ENCODE measurements at places on chromosomes 13 and 19.

DNA sequence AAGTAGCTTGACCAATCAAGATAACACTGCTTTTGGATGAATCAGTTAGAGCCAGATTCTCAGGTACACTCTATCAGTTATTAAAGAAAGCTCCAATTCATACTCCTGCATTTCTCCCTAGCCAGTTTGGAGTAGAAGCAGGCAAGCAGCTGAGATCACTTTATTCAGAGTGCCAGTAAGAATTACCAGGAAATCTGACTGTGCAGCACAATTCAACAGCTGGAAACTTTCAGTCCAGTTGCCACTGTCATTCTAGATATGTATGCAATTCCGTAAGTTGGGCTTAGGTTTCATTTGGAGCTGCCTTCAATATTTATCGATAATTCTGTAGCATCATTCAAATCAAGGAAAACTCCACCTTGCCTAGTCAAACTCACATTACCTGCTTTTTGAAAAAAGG, 2625.6 kb upstream of the PCDH20 start:
- no peak for DNase-seq

DNA sequence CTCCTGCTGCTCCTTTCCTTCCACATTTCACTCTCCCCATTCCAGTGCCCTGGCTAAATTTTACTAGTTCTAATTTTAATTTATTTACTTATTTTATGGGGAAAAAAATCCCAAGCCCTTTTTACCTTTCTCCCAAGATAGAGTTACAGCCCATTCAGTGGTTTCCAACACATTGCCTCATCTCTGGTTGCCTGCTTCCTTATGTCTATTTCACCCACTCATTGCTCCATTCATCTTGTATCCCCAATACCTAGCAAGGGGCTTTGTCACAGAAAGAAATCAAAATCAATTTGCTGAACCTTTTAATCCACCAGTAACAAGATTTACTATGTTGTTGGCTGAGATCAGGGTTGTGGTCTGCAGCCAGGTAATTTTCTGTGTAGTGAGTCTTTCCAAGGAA, 55.9 kb downstream of the LHFPL6 start:
- DNase-seq: no peak

DNA sequence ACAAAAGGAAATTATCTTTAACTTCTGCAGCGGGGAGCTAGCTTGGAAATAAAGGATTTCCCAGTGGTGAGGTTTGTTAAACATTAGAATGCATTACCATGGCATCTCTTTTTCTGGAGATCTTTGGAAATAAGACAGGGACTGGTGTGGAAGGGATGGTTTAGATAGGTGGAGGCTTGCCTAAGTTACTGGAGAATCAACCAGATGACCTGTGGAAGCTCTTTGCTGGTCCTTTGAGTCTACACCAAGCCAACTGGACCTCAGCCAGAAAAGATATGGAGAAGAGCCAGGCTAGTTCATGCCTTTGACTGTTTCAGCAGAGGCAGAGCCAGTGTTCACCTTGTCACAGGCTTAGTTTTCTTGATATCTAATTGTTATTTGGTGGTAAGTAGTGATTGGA, 134.7 kb downstream of the KCNRG start:
- DNase-seq: no peak

DNA sequence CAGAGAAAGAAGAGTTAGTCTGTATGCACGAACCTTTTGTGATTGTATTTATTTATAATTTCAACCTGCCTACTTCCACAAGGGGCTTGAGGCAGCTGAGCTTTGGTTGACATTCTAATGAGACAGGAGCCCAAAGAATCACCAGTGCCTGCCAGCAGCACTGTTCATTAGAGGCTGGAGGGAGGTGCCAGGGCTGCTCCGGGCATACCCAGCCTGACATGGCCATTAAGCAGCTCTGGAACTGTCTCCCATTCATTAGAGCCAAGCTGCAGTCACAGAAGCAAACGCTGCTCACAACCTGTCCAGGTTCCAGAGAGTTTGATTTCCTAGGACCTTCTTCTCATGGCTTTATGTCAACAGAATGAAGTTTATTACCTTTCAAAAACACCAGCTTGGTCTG, 425.5 kb downstream of the RFC3 start:
- DNase-seq: no peak

- no peak for DNase-seq
Observed at GRCh38 chr13:58617880-58618665, 986.5 kb downstream of the PCDH17 start.

GRCh38 chr13:78601124-78601873, 2.1 kb downstream of the POU4F1 start:
- DNase-seq: no peak

DNA sequence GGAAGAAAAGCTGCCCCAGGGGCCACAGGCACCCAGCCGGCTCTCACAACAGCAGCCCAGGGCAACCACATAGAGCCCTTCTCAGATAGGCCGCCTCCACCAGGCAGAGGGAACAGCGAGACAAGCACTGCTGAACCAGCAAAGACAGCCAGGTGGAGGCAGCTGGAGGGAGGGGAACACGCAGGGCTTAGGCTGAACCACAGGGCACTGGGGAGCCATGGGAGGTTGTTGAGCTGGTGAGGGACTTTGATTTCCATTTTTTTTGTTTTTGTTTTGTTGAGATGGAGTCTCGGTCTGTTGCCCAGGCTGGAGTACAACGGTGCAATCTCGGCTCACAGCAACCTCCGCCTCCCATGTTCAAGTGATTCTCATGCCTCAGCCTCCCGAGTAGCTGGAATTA, 3.5 kb downstream of the GAMT start:
- DNase-seq: no peak

Measured in suprapubic skin (tissue), 4 donors.